CD14-positive monocyte (primary cell): ENCODE measurements at places on chromosomes 1 and 21.

GRCh38 chr1:2810899-2811532, 9.5 kb upstream of the TTC34 start:
- DNase-seq, result no peak

DNA sequence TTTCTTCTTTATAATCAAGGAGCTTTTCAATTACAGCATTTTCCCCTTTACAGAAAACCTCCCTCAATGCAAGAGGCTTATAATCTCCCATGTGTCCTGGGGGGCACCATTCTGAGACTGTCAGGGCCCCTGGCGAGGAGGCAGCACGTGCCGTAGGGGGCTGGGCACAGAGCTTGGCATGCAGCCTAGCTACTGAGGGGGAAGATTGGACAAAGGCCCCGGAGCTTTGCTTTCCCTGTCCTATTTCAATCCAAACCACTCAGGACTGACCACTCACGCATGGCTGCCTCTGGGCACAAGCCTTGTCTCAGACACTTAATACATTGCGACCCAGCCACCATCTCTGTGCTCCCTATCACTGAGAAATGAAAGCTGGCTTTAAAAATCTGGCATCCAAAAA, 2.8 kb upstream of the RAP1GAP start:
- DNase-seq, result no peak

GRCh38 chr1:1374589-1374928, 448 bp downstream of the AURKAIP1 start:
- no peak for DNase-seq

GRCh38 chr1:229249854-229250644, 20.9 kb upstream of the RAB4A start:
- DNase-seq, result peak; percentile 74

GRCh38 chr1:25197982-25198662, 34.2 kb downstream of the SYF2 start:
- no peak for DNase-seq
